Panc1 (cell line): ENCODE measurements at places on chromosomes 3 and 15. TPM values are rescaled to one million over a fixed set of nuclear protein-coding genes. Genes with fewer than 3 reads are reported as not detected.

GRCh38 chr3:27279123-27279522, 90.1 kb downstream of the NEK10 start:
- no peak for DNase-seq

DNA sequence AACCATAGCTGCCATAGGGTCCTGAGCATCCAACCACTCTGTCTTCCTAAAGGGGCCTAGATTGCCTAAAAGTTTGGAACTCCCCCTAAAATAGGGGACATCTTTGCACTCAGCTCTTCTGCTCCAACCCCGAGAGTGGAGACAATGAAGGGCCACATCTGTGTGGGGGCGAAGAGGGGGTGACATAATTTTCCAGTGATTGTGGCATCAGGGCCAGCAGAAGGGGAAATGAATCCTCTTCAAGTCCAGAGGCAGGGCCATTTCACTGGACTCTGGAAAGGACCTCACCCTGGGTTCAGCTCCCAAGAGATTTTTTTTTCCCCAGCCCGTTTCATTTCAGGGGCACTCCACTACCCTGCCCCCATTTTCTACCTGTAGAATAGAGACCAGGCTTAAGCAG, 4.6 kb upstream of the ANKRD63 start:
- no peak for DNase-seq

GRCh38 chr3:10983219-10983916, 9.2 kb upstream of the SLC6A1 start:
- peak; percentile 32 for DNase-seq

DNA sequence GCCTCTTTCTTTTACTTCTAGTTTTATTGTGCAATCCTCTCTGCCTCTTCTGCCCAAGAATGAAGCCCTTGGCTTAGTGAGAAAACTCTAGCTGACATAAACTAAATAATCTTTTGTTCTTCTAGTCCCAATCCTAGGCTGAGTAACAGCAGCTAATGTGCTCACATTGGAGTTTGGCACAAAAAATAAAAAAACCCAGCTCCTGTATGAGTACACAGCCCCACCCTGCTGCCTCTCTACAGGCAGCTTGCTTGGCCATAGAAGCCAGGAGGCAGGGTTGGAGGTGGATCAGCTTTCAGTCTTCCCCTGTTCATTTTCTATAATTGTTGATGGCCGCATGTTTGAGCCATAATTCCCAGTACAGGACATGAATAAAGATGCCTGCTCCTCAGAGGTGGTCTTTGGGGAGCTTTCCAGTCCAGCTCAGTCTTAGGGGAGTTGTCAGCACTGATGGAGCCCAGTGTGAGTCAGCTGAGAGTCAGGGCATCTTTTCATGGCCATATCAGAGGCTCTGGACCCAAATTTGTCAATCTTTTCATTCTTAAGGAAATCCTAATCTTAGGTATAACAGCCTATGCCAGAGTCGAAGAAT, 46.7 kb downstream of the RTP1 start:
- no peak for DNase-seq

- DNase-seq, result no peak
Measured at GRCh38 chr3:151329363-151329762, at the start of gene P2RY13. Gene P2RY13, minus strand, starts transcription at chr3:151329549. Its CDS starts 21 bp downstream, at chr3:151329528.

DNA sequence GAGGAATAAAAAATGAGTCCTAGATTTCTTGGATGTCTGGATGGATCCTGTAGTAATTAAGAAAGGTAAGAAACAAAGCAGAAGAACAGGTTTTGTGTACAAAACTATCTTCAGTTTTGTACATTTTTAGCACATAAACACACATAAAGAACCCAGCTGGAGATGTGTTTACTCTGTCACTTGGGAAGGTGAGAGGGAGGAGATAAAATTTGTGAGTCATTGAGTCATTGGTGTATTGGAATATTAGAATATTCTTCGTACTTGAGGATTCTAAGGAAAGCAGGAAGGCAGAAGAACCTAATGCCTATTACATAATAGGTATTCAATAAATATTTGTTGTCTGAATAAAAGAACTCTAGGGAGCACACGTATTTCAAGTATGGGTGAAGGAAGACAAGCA, 17.4 kb downstream of the APPL1 start:
- no peak for DNase-seq

DNA sequence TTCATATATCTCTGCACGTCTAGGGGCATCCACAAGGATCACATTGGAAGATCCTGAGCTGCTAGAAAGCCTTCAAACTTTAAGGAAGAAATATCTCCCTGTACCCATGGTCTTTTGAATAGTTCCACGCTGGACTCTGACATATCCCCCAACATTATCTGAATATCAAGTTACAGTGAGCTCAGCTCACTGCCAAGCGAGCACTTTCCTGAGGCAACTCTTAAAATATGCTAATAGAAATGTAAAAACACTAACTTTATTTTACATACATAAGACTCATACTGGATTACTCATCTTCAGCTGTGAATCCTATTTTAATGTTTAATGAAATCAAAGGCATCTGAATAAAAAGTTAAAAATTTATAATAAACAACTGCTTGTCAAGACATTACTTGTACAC, 420.2 kb upstream of the CCDC54 start:
- no peak for DNase-seq

- no peak for DNase-seq
Measured at GRCh38 chr15:89999676-90000185, 1.4 kb upstream of the ZNF710 start.

DNA sequence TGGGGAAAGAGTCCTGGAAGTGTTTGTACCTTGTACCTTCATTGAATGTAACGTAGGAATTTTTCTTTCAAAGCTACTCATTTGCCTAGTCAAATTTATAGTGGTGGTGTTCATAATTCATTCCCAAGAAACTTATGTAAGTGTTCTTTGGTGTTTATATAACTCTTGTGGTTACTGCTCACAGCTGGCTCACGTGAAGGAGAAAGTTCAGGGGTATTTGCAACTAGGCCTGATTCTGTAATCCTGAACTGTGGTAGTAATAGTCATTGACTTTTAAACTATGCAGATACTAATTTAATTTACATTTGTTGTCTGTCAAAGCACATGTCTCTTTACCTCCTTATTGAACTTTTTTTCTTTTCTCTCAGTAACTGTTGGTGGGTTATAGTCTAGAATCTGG, 50.5 kb upstream of the TEX264 start:
- no peak for DNase-seq

DNA sequence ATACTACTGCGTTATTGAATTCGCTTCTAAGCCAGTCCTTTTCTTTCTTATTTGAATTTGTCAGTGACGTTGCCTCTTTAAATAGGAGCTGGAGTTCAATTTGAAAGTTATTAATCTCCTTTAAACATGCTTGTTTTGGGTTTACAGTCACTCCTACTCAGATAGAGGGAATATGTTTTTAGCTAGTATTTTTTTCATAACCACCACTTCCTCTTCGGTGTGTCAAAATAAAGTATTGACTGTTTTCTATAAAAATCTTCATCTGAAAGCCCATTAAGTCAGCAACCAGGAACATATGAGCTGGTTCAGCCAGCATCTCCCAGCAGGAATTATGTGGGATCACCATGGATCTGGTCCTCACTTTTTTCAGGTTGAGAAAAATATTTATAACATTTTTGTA, 772.9 kb downstream of the DIPK2A start:
- DNase-seq, result no peak

The C15orf62 gene
- total RNA-seq, result 0.33 TPM

The P3H2 gene
- 82.2 TPM for total RNA-seq
